ENCODE measurements at places on chromosomes 13 and 19.
A peak's percentile ranks its signal among the peaks of the same experiment; 100 is the strongest.

GRCh38 chr13:110885966-110886869, 28.7 kb downstream of the ANKRD10 start:
- no peak for DNase-seq

DNA sequence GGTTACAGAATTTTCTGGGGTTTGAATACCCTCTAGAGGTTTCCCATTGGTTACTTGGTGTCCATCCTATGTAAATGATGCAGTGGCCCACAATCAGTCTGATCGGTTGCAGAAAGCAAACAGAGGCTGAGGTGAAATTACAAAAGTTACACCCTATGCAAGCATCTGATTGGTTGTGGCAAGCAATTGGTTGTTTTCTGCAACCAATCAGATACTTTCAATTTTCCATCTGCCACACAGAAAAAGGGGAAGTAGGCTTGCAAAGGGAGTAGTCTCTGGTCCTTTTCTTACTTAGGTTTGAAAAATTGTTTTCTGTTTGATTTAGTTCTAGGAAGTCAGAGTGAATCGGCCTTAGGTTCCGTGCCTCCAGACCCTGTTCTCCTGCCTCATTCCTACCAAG, 93.1 kb downstream of the WTIP start:
- DNase-seq, result no peak

DNA sequence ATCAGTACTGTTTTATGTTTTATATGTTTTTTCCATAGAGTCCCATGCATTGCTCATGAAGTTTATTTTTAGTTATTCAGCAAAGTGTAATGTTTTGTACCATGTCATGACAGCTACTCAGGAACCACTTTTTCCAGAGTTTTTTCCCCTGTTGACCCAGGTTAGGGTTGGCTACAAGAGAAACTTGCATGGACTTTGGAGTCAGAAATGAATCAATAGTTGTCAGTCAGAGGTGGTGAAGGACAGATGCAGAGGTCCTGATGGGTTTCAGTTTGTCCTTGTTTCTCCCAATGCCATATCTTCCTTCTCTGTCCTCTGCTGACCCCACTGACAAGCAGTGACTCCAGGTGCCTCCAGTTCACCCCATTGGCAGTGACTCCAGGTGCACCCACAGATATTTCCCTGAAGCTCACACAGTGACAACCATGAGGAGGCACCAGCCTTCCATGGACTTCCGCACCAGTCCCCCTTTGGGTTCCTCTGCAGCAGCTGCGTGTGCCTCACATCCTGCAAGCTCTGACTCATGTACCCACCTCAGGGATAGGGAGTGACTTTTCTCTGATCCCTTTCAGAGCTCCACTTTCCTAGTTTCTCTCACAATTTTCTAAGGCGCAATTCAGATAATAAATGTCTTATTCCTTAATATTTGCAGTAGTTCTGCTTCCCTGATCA, 92.1 kb downstream of the AKAP11 start:
- DNase-seq, result no peak

- DNase-seq, result no peak
Measured at GRCh38 chr19:1253514-1254080, 5.2 kb downstream of the MIDN start.

DNA sequence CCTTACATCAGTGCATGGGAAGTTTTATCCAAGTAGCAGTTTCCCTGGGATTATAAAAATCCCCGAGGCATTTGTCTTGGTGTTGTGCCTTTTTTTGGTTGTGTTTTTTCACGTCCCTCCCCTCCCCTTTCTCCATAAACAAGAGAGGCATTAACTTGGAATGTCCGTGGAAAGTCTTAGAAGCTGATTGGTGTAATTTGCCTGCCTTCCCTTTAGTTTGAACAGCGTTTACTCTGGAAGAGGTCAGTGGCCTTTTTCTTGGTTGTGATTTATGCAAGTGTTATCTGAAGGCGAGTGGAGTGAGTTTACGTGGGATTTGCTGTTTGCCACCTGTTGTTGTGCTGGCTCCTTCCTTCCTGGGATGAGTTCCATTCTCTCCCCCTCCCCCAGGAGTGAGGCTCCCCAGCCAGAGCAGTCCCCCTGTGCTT, 7.2 kb downstream of the ACTN4 start:
- DNase-seq, result no peak

- DNase-seq, result no peak
Measured at GRCh38 chr13:49760558-49760957, 31.9 kb downstream of the KPNA3 start.

- DNase-seq, result peak; percentile 61
Measured at GRCh38 chr19:46035986-46036743, 4.6 kb downstream of the IGFL4 start.

DNA sequence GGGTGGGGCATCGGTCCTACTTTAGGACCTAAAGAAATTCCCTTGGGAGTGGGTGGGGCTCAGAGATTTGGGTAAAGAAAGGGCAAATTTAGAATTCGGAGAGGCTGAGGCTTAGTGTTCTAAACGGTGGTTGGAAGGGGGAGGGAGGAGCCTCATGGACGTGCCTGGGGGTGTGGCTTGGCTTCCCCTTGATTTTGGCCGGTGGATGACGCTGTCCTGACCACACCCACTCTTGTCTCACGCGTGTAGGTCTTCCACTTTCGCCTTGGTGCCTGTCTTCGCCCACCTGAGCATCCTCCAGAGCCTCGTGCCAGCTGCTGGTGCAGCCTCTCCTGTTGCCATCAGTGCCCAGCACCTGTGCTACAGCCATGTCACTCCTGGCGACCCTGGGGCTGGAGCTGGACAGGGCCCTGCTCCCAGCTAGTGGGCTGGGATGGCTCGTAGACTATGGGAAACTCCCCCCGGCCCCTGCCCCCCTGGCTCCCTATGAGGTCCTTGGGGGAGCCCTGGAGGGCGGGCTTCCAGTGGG, 1.2 kb upstream of the NUP62 start:
- no peak for DNase-seq

- no peak for DNase-seq
Measured at GRCh38 chr13:80348314-80348713, 7.4 kb upstream of the SPRY2 start.

DNA sequence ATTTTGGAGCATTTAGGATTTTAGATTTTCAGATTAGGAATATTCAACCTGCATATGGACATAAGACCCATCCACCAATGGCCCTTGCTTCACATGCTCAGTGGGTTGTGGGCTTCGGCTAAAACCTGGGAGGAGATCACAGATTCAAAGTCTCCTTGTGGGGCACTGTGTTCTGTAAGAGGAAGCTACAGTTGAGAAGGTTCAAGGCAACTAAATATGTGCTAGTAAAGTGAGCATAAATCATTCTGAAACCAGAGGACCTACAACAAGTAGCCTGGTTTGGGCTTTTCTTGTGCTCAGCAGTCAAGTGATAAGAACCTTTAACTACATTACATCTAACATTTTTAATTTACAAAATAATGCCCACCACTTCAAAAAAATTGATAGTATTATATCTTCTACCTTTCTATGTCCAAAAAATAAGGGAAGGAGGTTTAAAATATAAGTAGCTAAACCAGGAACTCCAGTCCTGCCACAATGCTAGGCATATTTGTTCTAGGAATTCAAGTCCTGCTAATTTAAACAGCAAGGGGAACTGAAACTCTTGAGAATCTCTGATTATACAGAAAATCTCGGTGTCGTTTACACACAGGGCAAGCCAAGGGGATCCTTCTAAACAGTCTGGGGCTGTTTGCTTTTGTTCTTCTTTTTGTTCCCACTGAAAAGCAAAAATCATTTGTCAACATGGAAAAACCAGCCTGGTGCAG, 36.6 kb downstream of the FOXO1 start:
- no peak for DNase-seq

GRCh38 chr19:47427241-47428176, 8.2 kb upstream of the MEIS3 start:
- DNase-seq, result peak; percentile 78

DNA sequence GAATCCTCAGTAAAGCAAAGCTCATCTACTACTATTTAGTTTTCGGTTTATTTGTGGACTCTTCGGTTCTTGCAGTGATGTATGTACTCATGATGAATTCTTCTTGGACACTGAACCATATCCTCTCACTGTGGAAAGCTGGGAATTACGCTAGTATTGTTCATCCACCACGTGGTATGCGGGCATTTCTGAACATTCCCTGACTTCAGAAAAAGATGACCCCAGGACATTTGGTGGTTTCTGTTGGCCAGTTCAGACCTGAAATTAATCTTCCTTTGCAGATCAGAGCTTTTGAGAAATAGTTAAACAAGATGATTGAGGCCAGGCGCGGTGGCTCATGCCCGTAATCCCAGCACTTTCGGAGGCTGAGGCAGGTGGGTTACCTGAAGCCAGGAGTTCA, 25.3 kb upstream of the FBN3 start:
- no peak for DNase-seq

DNA sequence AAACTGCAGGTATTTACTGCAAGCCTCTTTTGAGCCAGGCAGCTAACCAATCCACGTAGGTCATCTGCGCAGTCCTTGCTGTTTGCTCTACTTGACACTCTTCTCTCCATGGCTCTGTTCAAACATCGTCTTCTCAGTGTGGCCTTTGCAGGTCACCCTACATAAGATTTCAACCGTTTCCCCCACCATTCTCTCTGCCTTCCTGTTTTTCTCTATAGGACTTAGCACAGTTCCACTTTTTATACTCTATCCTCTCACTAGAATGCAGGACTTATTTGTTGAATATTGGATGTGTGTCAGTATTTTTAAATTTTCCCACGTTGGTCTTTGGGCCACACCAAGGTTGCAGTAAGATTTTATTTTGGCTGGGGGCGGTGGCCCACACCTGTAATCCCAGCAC, 1.7 kb upstream of the FBXW9 start:
- no peak for DNase-seq

- DNase-seq, result no peak
Measured at GRCh38 chr19:1079566-1080111, 12.7 kb downstream of the ARHGAP45 start.

DNA sequence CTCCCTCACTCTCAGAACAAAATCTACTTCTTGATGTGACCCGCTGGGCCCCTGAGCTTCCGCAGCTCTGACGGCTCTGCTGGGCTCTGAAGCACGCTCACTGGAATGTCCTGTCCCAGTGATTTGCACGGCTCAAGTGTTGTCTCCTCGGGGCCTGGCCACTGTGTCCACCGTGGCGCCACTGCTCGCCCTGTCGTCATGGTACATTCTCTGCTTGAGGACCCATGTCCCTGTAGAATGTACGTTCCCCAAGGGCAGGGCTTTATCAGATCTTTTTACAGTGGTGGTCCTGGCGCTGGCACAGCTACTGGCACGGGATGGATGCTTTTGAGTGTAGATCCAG, 12.1 kb downstream of the KLHL26 start:
- DNase-seq, result no peak

DNA sequence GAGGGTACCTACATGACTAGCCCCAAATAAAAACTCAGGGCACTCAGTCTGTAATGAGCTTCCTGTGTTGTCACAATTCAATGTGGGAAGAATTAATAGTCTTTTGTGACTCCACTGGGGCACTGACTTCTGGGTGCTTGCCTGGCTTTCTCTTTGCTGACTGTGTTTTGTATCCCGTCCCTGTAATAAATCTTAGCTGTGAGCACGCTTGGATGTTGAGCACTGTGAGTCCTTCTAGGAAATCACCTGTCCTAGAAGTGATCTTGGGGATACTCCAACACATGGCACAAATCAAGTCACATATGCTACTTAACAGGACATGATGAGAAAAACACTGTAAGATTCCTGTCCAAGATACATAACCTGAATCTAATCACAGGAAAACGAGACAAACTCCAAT, 83.0 kb downstream of the USP12 start:
- DNase-seq, result no peak

GRCh38 chr13:37059848-37060192, 332 bp upstream of the SUPT20H start:
- no peak for DNase-seq

DNA sequence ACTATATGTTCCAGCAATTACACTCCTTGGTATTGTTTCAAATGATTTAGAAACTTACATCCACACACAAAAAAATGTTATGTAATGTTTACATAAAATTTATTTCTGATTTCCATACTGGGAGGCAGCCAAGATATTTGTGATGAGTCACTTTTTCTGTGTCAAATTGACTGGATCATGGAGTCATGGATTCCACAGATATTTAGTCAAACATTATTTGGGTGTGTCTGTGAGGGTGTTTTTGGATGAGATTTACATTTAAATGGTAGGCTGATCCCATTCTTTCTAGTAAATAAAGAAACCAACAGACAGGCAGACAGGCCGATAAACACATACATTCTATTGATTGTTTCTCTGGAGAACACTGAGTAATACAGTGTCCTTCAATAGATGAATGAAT, 562.8 kb downstream of the SLITRK6 start:
- no peak for DNase-seq

All from sigmoid colon (tissue), 7 donors.